ENCODE measurements at places on chromosomes 3 and 15.

DNA sequence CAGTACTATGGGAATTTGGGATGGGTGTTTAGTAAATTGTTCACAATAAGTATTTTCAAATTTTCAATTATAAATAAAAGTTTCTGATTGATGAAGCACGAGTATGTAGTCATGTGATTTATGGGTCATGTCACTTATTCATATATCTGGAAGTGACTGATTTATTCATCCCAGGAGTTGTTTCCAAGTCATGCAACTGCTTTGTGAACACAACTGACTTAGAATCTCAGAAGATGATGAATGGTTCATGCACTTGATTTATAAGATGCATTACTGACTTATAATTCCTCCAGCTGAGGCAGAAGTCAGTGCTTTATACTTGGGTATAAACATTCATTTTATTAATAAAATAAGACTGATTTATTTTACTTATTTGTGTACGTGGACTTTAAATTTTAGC is 137.8 kb upstream of the CBLB start:
- no peak for DNase-seq

DNA sequence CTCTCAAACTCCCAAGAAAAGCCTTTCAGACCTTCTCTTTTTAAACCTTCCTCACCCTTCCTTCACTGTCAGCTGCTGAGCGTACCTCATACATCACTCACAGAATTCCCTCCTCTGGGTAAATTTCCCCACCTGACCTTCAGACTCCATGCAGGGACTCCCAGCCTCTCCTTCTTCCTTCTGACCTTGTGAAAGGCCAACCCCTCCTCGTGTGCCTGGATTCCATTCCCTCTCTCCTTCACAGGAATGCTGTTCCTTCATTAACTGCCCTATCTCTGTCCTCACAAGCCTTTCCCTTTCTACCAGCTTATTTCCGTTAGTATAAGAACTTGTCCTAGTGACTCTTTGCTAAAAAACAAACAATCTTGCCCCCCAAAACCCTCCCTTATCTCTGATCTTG is 69.7 kb upstream of the MME start:
- no peak for DNase-seq

GRCh38 chr3:9976721-9977709 is 9.6 kb downstream of the EMC3 start:
- DNase-seq = no peak

GRCh38 chr3:104582092-104582491 is 784.6 kb upstream of the ALCAM start:
- DNase-seq = no peak

DNA sequence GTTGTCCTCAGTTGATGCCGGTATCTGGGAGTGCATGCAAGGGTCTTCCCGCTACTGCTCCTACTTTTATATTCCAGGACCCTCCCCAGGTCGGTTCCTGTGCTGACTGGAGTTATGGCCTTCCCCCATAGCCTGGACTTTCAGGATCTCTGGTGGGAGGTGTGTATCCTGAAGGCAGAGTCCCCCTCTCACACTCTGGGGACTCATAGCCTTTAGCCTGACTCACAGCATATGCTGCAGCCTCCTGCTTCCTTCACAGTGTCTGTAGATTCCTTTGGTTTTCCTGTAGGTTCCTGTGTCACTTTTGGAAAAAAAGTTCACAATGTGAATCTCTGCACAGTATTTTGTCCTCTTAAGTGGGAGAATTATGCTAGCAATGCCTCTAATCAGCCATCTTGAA is 180.6 kb upstream of the RBMS3 start:
- DNase-seq = no peak

DNA sequence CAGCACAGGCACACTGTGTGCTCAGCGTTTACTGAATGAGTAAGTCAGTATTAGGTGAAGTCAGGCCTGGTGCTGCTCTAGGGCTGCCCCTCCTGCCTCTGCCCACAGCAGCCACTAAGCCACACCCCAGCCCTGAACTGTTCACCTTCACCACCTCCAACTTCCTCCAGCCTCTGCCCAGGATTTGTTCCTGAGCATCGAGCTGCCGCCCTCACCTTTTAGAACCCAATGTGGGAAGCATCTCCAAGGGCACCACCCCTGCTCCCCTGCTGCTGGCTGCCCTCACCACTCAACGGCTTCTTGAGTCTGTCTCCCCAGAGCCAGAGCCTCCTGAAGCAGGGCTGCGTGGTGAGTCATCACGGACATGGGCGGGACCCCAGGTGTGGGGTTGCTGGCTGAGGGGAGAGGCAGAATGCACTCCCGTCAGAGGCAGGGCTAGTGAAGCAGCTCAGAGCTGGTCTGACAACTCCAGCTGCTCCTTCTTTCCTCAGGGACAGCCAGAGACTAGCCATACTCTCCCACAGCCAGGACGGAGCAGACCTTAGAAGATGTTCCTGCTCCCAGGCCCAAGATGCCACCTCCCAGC is 5.8 kb downstream of the HYAL2 start:
- DNase-seq = no peak

- no peak for DNase-seq
Measured at GRCh38 chr3:123653221-123653682, 68.4 kb upstream of the HACD2 start.

GRCh38 chr3:127167315-127168043 is 25.5 kb upstream of the PRR23E start:
- no peak for DNase-seq

- no peak for DNase-seq
Measured at GRCh38 chr3:123123716-123124616, 57.1 kb downstream of the PDIA5 start.

- no peak for DNase-seq
Measured at GRCh38 chr3:190345027-190345821, 23.0 kb upstream of the CLDN1 start.

DNA sequence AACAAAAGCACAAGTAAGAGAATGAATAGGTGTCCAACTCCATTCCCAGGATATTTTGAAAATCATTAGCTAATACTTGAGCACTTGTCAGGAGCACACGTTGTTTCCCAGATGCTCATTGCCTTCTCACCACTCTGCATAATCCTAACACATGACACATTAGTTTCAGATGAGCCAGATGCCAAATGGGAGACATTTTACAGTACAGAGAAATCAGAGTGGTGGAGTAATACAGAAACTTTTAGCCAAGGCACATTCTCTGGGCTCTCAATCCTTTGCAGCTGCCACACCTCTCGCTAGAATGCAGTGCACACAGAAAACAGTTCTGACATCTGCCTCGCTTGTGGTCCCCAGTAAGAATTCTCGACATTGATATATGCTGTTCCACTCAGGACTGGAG is 76.6 kb downstream of the P3H2 start:
- no peak for DNase-seq

DNA sequence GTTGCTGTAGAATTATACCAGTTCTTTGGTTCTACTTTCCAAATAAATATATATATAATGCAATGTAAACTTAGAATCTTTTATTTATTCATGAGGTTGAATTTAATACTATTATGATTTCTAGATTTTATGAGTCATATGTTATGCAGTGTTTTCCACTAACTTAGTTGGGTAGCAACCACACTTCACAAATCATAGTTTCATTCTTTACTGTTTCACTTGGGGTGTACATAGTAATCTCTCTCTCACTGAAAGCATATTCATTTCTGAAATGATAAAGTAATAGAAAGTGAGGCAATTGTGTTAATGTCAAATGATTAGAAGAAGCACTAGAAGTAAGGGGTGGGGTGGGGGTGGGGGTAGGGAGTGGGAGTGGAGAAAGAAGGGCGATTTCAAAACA is 52.6 kb downstream of the IQCH start:
- no peak for DNase-seq

GRCh38 chr15:92822216-92823144 is 77.6 kb upstream of the CHD2 start:
- no peak for DNase-seq

GRCh38 chr15:90822204-90822955 is 46.0 kb upstream of the FURIN start:
- DNase-seq = no peak

DNA sequence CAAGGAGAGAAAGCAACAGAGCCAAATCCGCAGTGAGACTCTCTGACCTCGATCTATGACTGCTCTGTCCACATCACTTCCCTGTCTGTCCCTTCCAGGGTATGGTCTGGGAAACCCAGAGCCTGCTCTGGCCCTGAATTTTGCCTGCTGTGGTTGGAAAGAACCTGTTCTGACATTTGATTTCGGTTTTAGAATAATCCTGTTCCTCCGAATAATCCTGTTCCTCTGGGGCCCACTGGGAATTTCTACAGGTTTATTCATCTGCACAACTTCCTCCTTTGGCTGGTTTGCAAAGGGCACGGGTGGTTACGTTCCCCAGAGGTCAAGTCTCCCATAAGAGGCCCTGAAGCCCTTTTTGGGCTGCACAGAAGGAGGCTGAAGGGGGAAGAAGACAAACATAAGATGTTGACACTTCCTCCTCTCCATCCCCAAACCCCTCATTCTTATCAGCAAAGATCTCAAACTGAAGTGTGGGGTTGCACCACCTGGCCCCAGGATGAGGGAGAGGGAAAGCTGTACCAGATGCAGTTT is 10.6 kb downstream of the LAMP3 start:
- DNase-seq = no peak

DNA sequence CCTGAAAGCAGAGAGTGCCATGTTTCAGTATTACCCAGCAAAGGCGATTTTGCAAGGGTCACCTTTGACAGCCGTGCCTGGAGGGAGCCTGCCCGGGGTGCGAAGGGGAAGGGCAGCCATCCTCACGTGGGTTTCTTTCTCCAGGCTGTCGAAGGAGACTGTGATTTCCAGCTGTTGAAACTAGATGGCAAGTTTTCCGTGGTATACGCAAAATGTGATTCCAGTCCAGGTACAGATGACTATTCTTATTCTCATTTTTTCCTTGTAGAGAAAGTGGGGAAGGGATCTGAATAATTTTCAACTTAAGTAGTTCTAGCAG is 3.4 kb downstream of the AHSG start:
- no peak for DNase-seq

- no peak for DNase-seq
Measured at GRCh38 chr15:37594417-37594816, 340.0 kb upstream of the TMCO5A start.

GRCh38 chr3:63661242-63661641 is 8.8 kb downstream of the SNTN start:
- DNase-seq = no peak

DNA sequence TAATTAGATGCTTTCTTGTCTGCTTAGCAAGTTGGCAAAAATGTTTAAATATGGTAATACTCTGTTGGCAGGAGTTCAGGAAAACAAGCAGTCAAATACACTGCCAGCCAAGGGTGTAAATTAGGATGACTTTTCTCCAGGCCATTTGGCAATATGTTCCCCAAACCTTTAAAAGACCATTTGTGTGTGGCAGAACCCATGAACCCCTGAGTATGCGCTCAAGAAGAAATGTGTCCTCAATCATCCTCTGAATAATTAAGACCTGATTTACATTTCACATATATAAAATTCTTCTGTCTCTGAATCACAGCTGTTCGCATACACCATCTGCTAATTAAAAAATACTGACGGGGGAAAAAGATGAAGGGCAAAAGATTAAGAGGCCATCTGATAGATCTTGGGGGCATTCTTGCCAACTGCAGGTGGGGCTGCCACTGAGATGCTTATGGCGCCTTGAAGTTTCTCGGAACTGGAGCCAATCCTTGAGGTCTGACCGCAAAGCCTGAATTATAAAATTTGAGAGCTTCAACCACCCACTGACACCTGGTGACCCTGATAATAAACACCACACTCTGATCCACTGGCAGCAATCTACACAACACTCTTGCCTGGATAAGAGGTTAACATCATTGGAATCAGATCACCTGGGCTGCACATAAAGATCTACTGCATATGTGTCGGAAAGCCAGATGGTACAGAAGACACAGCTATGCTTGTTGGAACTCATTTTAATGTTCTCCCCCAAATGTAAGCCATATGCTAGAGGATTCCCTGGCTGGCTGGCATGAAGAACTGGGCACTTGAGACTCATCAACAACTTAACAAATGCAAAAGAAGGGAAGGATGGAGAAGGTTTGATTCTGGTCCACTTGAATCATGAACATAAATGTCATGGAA is 190.6 kb downstream of the OSBPL10 start:
- DNase-seq = no peak

DNA sequence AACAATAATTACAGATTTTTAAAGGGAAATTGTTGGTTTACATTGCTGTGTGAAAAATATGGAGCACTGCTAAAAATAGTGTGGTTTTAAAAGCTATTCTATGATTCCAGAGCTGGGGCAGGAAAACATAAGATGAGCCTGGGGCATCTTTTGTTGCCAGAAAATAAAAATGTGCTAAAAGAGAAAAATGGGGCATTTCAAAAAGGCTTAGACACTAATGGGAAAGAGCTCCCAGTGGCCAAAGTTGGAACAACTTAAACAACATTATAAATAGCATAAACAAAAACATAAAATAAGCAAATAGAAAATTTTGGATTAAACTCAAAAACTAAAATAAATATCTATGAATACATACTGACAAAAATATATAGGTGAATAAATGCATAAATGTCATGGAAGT is 478.9 kb downstream of the NLGN1 start:
- DNase-seq = no peak

DNA sequence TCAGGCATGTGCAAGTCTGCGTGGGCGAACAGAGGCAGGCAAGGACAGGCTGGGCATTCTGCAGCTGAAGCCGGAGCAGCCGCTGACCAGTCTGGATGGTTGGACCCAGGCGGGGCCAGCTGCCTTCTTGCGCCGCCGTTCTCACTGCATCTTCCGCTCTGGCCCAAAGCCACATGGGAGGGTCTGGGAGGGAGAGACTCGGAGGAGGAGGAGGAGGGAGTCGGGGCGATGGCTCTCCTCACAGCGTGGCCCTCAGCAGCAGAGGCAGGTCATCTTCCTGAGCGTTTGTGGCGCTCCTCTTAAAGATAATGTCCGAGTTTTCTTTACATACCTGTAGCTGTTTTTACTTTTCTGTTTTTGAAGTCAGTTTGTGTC is 5.9 kb downstream of the CLK3 start:
- DNase-seq = no peak

DNA sequence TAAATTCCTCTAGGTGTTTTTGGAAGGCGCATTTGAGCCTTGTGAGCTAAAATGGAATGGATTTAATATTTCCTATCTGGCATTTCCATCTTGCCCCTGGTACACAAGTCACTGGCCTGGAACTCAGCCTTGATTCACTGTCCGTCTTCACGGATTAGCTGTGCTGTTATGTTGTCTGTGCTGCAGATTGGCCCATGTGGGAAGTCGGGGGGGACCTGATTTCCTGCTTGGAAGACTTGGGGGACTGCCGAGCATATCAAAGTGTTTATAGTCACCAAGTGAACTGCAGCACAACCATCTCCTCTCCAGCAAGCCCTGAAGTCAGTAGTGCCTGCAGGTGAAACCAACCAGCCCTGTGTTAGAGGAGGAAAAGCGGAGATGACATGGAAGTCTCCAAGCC is 12.2 kb downstream of the GHRL start:
- DNase-seq = no peak

DNA sequence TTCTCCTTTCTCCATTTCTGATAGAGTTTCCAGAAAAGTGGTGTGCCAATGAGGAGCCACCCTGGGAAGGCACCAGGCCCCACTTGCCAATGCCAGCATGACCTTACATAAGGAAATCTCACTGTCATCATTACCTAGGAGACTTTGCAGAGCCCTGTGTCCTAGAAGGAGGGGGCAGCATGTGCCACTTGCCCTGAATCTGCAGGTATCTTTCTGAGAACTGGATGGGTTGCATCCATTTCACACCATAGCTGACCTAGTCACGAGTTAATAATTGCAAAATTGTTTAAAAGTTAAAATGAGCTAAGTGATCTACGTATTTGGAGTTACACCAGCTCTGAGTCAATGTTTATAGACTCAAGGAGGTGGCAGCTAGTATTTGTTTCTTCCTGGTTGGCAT is 14.3 kb downstream of the CA12 start:
- no peak for DNase-seq
